HuH-7.5 (cell line): ENCODE measurements at places on chromosomes 2 and 18.

- DNase-seq, result no peak
Measured at GRCh38 chr2:120257522-120257921, 4.9 kb downstream of the RALB start.

GRCh38 chr2:152534460-152535135 lies 182.7 kb downstream of the PRPF40A start:
- no peak for DNase-seq

DNA sequence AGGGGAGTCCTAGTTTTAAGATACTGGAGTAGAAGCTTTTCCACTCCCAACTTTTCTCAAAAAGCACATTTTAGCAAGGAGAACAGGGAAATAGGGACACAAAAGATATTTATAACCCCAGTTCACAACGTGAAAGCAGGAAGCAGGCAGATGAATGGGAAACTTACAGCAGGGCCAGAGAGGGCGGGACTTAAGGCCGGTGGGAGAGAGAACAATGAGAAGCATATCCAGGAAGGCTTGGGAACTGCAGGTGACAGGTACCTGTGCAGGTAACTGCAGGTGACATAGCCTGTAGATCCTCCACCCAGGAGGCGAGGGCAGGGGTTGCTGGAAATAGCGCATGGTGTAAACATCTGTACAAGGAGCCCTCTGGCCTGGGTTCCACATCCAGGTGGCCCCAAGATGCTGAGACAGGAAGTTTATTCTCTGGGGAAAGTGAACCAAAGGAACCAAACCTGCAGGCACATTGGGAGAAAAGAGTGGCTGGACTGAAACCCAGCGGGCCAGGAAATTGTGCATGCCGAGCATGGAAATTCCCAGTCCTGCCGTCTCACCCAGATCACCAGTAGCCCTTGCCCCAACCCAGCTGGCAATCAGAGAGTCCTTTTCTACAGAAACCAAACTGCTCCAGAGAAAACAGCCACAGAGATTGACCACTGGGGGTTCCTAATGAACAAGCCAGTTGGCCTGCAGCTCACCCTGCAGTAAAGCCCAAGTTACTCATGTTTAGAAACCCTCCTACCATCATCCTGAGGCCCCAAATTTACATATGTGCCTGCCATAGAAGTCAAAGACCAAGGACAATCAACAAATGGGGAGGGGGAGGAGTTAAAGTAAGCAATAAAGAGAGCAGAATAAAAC lies 24.3 kb upstream of the COL6A3 start:
- no peak for DNase-seq

DNA sequence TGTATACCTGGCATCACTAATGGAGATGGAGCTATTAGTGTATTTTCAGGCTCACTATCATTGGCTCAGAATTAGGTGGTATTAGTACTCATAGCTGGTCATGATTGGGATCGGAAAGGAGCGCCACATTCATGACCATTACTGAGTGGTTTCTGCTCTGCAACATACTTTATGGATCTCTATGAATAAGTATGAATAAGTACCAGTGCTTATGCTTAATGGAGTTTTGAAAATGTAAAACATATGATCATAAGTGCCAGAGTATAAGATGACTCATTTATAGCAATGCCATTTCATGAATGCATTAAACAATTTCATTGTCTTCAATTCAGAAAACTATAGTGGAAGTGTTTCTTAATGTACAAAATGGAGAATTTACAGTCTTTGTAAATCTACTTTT lies 156.7 kb downstream of the GALNT3 start:
- DNase-seq, result no peak

- no peak for DNase-seq
Measured at GRCh38 chr2:218221000-218221399, 4.0 kb downstream of the ARPC2 start.

DNA sequence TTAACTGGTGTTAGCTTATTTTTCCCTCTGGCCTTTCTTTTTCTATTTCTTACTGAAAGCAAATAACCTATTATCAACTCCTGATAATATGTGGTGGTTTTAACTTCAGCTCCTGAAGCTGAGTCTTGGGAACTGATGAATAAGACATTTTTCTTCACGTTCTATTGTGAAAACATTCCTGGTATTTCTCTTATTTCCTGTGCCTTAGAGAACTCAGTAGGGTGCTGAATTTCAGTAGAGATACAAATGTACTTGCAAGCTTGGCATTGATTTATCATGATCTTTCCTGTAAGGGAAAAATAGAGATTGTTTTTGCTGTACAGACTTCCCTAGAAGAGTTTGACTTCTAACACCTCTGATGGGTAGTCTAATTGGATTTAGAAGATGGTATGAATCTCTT lies 52.8 kb upstream of the DCC start:
- DNase-seq, result no peak

- no peak for DNase-seq
Measured at GRCh38 chr2:109604597-109604996, 9.2 kb downstream of the SEPTIN10 start.

- DNase-seq, result no peak
Measured at GRCh38 chr18:49431165-49431962, 29.1 kb downstream of the DYM start.

- no peak for DNase-seq
Measured at GRCh38 chr2:113886479-113887008, 3.3 kb upstream of the ACTR3 start.

GRCh38 chr2:238739668-238740067 lies 108.2 kb upstream of the TWIST2 start:
- no peak for DNase-seq

- DNase-seq, result no peak
Measured at GRCh38 chr18:45958730-45959129, 8.4 kb downstream of the EPG5 start.

- no peak for DNase-seq
Measured at GRCh38 chr2:39128919-39129391, 8.1 kb upstream of the SOS1 start.

DNA sequence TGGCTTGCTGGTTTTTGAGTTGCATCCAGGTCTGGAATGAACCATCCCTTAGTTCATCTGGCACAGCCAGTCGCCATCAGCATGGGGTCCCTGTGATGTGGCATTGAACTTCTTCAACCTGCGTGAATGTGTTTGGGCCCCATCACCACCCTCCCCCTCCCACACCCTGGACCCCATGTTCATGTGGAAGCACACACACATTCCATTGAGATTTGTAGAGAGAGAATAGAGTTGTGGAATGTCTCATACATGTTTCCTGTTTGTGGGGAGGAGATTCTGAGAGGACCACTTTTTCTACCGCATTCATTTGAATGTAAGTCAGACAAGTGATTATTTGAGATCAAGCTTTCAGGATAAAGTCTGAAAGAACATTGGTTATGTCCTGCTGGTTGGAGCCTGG lies 117.6 kb upstream of the EML6 start:
- DNase-seq, result no peak

DNA sequence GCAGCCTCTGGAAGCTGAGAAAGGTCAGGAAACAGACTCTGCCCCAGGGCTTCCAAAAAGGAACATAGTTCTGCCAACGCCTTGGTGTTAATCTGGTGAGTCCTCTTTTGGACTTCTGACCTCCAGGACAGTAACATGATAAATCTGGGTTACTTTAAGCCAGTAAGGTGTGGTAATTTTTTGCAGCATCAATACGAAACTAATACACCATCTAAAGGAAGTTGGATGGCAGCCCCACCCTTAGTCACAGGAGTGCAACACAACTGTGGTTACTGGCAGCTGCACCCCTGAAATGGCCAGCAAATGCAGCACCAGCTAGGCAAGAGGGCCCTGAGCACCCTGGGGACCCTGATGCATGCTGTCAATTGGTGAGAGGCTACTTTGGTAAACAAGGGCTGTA lies 25.8 kb downstream of the CREG2 start:
- DNase-seq, result no peak

- no peak for DNase-seq
Measured at GRCh38 chr2:66699793-66700676, 265.1 kb downstream of the MEIS1 start.

DNA sequence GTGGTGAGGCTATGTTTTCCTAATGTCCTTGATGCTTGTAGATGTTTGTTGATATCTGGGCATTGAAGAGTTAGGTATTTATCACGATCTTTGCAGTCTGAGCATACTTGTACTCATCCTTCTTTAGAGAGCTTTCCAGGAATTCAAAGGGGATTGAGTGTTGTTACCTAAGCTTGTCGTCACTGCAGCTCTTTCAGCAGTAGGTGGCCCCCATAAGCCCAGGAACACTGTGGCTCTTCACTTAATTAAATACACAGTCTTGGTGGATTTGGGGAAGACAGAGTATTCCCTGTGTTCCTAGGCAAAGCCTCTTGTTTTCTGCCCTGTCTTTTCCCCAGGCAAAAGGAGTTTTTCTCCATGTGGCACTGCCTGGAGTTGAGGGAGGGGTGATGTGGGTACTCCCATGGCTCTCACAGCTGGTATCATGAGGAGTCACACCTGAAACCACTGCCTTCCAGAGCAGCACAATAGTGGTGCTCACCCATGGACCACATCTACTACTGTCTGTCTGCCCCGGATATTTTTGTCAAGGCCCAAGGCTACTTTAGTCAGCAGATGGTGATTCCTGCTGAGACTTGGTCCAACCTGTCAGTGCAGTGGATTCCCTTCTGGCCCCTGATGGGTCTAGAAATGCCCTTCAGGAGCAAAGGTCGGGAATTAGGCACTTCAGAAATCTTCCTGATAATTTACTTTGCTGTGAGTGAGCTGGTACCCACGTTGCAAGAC lies 95.7 kb downstream of the GALNT13 start:
- DNase-seq, result no peak

- DNase-seq, result no peak
Measured at GRCh38 chr18:73735836-73736235, 411.8 kb downstream of the FBXO15 start.

DNA sequence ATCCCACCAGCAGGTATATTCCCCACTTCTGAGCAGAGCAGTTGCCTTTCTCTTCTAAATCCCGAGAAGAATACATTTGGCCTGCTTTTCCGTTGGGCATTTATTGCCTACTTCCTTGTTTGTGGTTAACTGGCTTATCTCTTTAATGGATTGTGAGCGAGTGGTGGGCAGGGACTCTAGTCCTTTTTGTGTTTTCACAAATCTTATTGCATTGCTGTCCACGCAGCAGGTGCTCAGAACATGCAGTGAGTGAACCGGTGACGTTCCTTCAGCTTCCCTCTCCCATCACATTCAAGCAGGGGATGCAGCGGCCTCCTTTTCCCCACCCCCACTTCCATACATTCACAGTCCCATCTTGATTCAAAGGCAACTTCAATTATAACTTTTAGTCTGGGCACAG lies 28.9 kb upstream of the GAREM2 start:
- no peak for DNase-seq

DNA sequence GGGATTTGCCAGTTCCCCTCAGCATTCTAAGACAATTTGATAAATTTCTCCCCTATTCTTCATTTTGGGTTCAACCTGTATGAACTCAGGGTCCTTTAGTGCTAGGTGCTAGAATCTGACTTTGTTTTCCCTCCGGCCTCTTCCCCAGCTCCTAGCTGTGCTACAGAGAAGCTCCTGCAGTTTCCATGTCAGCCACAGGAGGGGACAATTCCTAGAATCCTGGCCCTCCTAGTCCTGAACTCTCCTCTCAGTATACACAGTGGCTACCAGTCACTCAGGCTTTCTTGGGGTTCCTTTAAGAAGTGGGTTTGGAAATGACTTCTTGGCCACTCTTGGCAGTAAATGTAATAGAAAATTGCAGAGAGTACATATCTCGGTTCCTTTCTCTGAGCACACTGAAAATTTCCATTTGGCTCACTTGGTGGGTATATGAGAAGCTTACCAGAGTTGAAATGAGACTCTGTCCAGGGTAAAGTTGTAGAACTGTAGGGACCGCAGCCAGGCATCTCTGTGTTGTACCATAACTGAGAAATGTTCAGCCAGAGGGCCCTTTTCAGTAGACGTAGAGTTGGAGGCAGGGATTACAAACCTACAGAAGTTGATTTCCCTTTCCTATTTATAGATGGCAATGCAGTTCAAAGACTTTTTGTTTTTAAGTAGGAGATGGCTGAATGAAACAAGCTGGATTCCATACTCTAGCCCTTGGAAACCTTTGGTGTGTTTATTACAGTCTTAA lies 5.0 kb upstream of the CHST10 start:
- DNase-seq, result peak; percentile 84

GRCh38 chr2:179536185-179536584 lies 271.6 kb upstream of the SESTD1 start:
- DNase-seq, result no peak

- DNase-seq, result no peak
Measured at GRCh38 chr2:32489061-32489460, 132.2 kb downstream of the BIRC6 start.

DNA sequence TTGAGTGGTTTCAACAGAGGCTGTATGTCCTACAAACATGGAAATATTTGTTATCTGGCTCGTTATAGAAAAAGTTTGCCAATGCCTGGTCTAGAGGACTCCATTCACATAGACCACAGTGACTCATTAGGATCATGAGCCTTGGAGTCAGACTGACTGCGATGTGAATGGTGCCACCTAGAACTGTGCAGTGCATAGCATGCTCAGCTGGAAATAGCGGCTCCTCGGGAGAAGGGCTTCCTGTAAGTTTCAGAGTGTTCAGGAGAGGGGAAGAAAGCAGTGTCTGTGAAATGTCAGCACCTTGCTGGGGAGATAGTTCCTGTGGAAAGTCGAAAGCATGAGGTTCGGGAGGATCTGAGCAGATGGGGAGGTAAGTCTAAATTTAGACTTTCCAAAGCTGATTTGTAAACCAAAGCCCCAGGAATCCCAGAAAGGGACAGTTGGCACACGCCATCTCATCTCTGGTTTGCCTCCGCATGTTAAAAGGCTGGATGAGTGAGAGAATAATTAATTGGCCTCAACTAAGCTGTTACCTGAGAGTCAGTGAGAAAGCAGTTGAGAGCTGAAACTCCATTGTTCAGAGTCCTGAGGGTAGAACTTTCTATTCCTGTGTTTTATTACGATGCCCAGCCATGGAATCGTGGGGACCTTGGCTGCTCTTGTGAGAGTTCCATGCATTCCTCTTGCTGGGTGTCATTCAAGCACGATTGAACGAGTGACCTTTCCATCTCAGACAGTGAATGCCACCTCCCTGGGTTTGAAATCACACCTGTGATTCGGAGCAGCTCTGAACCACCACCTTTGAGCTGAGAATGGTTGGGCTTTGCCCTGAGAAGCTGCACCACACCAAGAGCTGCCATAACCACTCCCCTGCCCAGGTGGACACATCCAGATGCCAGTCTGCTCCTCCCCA lies 99.5 kb downstream of the MAPK4 start:
- no peak for DNase-seq

- no peak for DNase-seq
Measured at GRCh38 chr18:53798516-53798915, 426.0 kb downstream of the MBD2 start.

GRCh38 chr2:118665784-118666529 lies 181.5 kb downstream of the EN1 start:
- DNase-seq, result no peak

DNA sequence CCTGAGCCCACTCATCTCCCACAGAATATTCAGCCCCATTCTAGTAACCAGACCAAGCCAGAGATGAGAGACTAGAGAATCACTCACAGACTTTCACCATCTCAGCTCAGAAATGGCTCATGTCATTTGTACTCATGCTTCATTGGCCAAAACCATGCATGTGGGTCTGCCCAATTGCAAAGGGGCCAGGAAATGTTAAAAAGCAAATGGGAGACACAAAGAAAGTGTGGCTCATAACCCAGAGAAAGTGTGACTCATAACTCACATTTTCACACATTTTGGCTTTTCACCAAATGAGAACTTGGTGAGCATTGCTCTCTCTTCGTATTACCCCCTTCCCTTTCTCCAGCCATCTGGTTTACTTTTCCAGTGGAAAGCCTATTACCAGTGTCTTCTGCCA lies 66.2 kb downstream of the MDH1 start:
- DNase-seq, result no peak
